Heart left ventricle (tissue), 16 donors: ENCODE measurements at places on chromosomes 7 and 10. TPM values are rescaled to one million over a fixed set of nuclear protein-coding genes. Genes with fewer than 3 reads are reported as not detected.

The COL13A1 gene
- total RNA-seq, result 1.7 TPM

The LEP gene
- total RNA-seq, result 0.13 TPM

- no peak for DNase-seq
Measured at GRCh38 chr10:34912771-34913170, 97.7 kb upstream of the PARD3 start.

DNA sequence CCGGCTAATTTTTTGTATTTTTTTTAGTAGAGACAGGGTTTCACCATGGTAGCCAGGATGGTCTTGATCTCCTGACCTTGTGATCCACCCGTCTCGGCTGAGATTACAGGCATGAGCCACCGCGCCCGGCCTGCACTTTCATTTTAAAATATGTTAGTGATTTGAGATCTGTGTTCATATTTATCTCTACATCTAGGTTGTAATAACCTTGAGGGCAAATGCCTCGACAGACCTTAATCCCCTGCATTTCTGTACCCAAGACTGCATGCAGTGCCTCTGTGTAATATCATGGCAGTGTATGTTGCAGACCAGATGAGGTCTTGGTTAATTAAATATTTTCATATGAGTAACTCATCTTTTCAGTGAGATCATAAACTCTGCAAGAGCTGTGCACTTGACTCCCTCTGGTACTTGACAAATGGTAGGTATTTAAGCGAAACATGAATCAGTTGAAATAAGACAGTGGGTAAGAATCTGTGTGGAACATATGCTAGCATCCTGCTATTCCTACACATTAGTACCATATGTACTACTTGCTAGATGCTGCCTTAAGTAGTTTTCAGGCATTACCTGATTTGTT lies 673.9 kb upstream of the ANKRD30A start:
- DNase-seq, result no peak

GRCh38 chr10:3774018-3774813 lies 10.8 kb downstream of the KLF6 start:
- no peak for DNase-seq

DNA sequence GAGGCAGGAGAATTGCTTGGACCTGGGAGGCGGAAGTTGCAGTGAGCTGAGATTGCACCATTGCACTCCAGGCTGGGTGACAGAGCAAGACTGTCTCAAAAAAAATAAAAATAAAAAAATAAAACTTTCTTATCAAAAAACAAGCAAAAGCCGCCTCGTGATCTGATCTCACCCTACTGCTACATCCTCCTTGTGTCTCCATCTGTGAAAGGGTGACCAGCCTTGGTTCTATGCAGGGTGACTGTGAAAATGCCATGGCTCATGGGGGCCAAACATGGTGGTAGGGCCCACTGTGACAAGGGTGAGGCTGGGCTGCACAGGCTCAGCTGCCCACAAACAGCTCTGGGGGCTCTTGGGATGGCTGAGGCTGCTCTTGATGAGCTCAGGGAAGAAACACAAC lies 968 bp upstream of the OPN4 start:
- no peak for DNase-seq

DNA sequence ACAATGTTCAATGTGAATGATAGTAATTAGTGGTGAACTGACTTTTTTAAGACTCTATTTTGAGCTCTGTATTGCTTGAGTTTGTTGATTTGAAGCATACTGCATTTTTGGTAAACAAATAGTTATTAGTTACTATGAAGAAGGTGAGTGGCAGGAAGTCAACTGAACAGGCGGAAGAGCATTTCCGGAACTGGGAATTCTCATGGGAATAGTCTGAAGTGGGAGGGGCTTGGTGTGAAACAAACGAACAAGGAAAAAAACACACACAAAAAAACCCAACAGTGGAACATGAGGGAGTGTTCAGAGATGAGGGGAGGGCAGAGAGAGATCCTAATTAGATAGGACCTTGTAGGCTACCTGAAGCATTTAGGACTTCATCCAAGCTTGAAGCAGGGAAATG lies 43.9 kb upstream of the C1QL3 start:
- DNase-seq, result no peak

GRCh38 chr7:114979388-114979787 lies 57.5 kb downstream of the MDFIC start:
- peak; percentile 65 for DNase-seq

DNA sequence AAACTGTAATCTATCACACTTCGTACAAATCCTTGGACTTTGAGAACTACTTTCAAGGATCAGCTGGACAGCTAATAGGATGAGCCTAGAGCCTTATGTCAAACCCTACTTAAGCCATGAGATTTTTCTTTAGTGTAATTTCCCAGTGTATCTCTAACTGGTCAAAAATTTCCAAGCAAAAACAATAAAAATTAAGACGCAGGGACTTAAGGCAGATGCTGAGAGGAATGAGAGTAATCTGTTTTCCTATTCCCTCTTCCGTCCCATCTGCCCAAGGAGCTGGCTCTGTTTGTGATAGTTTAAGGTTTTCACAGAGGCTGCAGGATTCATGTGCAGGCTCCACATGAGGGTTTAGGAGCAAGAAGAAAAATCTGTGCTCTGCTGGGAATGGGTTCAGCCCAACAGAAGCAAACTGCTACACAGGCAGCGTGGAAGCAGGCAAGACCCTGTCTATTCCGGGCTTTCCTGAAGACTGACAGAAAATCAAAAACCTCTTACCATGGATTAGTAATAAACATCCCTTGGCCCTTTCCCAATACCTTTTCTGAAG lies 62.2 kb downstream of the ARMH3 start:
- no peak for DNase-seq
